PC-9 (cell line): ENCODE measurements at places on chromosomes 6 and 20. TPM values are rescaled to one million over a fixed set of nuclear protein-coding genes. Genes with fewer than 3 reads are reported as not detected.

DNA sequence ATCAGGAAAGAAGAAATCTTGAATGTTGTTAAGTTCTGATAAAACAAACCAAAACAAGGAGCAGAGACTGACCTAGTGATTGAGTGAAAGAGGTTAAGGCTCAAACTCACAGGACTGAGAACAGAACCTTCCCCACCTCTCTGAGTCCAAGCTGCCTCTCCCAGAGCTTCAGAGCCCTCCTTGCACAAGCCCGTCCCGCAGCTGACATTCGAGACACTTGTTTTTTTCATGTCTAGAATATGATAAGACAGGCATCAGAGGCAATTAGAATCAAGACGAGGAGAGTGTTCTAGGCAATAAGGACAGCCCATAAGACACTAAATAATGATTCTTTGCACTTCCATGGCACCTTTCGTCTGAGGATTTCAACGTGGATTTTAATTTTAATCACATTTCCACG, 140.6 kb downstream of the PXDC1 start:
- no peaks in the 10 kb centered on the region for H3K27me3 ChIP-seq
- peaks cover 44% of the 10 kb centered on the region for H3K4me1 ChIP-seq
- no peaks in the 10 kb centered on the region for H3K36me3 ChIP-seq
- H3K4me3 ChIP-seq = no peak overlapping the region
- H3K27ac ChIP-seq = peak overlapping the region; percentile 78; the same call in 1 of the 2 replicates
- DNase-seq = no peak

GRCh38 chr6:44646355-44646754, 258.8 kb downstream of the CDC5L start:
- H3K27me3 ChIP-seq = no peaks in the 10 kb centered on the region
- no peaks in the 10 kb centered on the region for H3K36me3 ChIP-seq
- no peak for DNase-seq
- H3K27ac ChIP-seq = no peak overlapping the region

- H3K27ac ChIP-seq = no peak overlapping the region
- H3K27me3 ChIP-seq = no peaks in the 10 kb centered on the region
- no peaks in the 10 kb centered on the region for H3K4me1 ChIP-seq
- H3K4me3 ChIP-seq = no peak overlapping the region
- no peaks in the 10 kb centered on the region for H3K36me3 ChIP-seq
- DNase-seq = no peak
These were observed 47.8 kb upstream of the NRSN1 start for GRCh38 chr6:24078200-24078599.

GRCh38 chr20:47354464-47354713, 2.1 kb downstream of the ZMYND8 start:
- no peak for DNase-seq
- H3K36me3 ChIP-seq = peaks cover 36% of the 10 kb centered on the region
- H3K27me3 ChIP-seq = no peaks in the 10 kb centered on the region
- peaks cover 89% of the 10 kb centered on the region for H3K4me1 ChIP-seq
- peak overlapping the region; percentile 60 for H3K4me3 ChIP-seq

- H3K27me3 ChIP-seq = no peaks in the 10 kb centered on the region
- peak; percentile 68 for DNase-seq
- H3K27ac ChIP-seq = no peak overlapping the region
- H3K4me3 ChIP-seq = no peak overlapping the region
- no peaks in the 10 kb centered on the region for H3K4me1 ChIP-seq
- no peaks in the 10 kb centered on the region for H3K36me3 ChIP-seq
These were observed 58.9 kb upstream of the SERINC1 start for GRCh38 chr6:122530440-122531046.

GRCh38 chr20:50216543-50217206, 26.0 kb downstream of the CEBPB start:
- DNase-seq = no peak
- H3K4me3 ChIP-seq = no peak overlapping the region
- no peaks in the 10 kb centered on the region for H3K27me3 ChIP-seq
- peaks cover 77% of the 10 kb centered on the region for H3K4me1 ChIP-seq
- no peak overlapping the region for H3K27ac ChIP-seq

DNA sequence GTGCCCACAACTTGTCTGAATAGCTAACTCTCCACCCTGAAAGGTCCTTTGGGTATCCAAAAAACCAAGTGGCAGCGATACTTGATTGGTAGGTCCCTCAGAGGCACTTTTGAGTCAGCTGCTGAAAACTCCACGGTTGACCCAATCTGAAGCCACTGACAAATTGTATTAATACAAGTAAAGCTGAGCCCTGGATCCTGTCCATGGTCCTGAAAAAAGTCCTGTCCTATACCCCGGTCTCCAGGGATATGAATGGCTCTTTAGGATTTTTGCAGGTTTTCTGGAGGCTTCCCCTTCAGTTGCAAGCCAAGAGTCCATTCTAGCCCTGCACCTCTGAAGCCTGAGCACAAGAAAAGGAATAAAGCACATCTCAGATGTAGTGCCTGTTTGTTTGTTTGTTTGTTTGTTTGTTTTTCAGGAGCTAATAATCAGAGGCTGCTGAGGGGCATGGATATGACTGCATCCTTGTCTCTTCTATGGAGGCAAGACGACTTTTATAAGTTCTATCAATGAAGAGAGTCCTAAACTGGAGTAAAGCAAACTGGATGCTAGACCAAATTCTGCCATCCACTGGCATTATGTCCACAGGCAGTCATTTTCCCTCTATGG, 1.7 kb upstream of the SLC12A5 start:
- DNase-seq = peak; percentile 37
- H3K27ac ChIP-seq = no peak overlapping the region
- no peak overlapping the region for H3K4me3 ChIP-seq
- peaks cover 20% of the 10 kb centered on the region for H3K27me3 ChIP-seq

DNA sequence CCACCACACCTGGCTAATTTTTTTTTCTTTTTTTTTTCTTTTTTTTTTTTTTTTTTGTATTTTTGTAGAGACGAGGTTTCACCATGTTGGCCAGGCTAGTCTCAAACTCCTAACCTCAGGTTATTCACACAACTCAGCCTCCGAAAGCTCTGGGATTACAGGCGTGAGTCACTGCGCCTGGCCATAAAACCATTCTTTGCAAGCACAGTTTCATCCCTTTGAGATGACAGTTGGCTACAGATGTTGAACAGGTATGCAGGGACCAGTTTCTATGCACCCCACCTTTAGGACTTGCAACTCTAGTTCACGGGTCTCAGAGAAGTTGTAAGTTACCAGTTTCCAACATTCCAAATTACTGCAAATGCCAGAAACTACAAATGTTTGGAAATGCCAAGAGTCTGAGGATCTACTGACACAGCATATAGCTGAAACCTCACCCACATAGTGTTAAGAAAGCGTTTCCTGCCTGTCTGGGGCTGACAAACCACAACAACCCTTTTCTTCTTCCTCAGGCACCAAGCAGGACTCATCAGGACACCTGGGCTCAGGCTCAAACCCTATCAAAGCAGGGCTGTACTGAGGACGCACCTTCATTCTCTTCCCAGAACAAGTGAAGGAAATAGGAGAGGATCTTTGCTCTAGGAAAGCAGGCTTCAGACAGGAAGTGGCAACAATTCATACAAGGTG, 22.9 kb downstream of the ARHGAP18 start:
- H3K4me1 ChIP-seq = peaks cover 22% of the 10 kb centered on the region
- no peak for DNase-seq
- H3K27me3 ChIP-seq = no peaks in the 10 kb centered on the region
- no peaks in the 10 kb centered on the region for H3K36me3 ChIP-seq
- no peak overlapping the region for H3K27ac ChIP-seq
- H3K4me3 ChIP-seq = no peak overlapping the region

- DNase-seq = no peak
- H3K27ac ChIP-seq = peak overlapping the region; percentile 53
- no peaks in the 10 kb centered on the region for H3K27me3 ChIP-seq
- no peaks in the 10 kb centered on the region for H3K36me3 ChIP-seq
These were observed 25.6 kb downstream of the ARHGAP18 start for GRCh38 chr6:129684323-129684884.

DNA sequence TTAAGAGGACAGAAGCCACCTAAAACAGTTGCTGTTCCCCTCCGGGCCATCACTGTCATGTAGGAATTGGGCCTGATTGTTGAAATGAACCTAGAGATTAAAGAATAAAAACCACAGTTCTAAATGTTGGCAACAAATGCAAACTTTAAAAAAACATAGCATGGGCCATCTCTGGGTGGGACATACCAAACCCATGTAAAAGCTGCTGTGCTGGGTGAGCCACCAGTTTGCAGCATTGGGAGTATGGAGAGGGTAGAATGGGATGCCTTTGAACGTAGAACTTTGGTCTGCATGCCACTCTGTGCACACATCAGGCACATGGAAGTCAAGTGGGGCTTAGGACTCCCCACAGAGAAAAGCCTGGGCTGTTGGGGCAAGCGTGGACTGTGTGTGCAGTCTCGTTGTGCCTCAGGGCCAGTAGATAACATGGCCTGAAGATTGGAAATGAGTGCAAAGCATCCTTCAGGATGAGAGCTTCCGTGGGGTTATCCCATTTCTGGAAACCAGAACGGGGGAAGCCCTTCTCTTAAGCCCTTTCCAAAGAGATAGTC, 28.1 kb downstream of the EPB41L1 start:
- H3K4me3 ChIP-seq = no peak overlapping the region
- DNase-seq = no peak
- no peak overlapping the region for H3K27ac ChIP-seq
- H3K27me3 ChIP-seq = no peaks in the 10 kb centered on the region
- no peaks in the 10 kb centered on the region; the same call in 1 of the 2 replicates for H3K36me3 ChIP-seq

DNA sequence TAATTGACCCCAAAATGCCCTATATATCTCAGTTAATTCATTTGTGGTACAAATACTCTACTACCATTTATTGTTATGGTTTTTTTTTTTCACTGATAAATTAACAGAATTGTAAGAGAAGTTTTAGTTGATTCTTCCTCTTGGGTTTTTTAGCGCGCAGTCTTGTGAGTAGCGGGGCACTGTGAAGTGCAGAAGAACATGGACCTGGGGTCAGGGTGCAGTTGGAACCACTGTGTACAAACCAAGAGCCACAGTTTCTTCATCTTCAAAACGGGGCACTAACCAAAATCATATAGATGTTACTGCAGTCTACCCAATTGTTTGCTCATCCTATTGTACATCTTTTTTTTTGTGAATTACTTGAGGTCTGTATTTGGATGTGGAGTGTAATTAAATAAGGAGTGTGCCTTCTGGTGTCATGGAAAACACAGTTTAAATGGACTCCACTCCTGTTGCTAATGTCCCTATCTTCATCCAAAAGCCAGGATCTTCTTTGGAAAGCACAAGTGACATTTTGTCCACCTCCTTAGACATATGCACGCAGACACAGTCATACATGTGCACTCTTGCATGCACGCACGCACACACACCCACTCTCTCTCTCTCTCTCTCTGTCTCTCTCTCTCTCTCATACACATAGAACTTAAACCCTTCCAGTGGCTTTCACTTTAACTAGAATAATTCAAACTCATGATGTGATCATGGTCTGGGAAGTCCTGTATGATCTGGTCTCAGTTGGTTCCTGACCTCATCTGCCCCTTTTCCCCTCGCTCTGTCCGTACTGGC, 51.5 kb downstream of the AFDN start:
- no peak for DNase-seq
- no peaks in the 10 kb centered on the region for H3K4me1 ChIP-seq
- no peaks in the 10 kb centered on the region for H3K27me3 ChIP-seq
- H3K36me3 ChIP-seq = peaks cover 21% of the 10 kb centered on the region; the same call in 1 of the 2 replicates

DNA sequence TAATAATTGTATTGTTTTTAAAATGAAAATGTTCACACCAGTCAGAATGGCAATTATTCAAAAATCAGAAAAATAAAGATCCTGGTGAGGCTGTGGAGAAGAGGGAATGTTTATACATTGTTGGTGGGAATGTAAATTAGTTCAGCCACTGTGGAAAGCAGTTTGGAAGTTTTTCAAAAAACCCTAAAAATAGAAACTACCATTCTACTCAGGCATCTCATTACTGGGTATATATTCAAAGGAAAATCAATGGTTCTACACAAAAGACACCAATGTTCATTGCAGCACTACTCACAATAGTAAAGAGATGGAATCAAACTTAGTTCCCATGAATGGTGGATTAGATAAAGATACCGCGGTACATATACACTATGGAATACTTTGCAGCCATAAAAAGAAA, 461.5 kb upstream of the ADGRB3 start:
- no peaks in the 10 kb centered on the region for H3K27me3 ChIP-seq
- no peak for DNase-seq
- H3K4me1 ChIP-seq = no peaks in the 10 kb centered on the region
- H3K36me3 ChIP-seq = no peaks in the 10 kb centered on the region

DNA sequence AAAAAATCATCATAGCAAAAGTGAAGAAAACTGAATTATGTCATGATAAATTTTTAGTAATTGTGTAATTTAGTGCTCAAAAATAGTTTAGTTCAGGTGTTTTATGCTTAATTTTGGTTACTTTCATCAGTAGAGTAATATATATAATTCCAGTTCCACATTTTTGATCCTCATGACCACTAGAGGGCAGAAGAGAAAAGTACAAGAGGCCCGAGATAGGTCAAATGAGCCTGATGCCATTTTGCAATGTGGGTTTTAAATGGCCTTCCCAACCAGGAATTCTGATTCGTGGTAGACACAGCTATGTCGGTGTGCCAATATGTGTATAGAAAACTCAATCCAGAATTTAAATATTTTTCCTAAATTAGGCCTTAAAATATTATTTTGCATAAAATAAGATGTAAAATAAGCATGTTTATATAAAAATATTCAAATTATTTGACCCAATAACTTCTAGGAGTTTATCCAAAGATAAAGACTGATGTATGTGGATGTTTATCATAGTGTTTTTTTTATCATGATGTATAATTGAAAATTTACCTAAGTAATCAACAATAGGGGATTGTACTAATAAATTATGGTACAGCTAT, 159.7 kb upstream of the RPS6KA2 start:
- no peak overlapping the region for H3K4me3 ChIP-seq
- no peaks in the 10 kb centered on the region for H3K4me1 ChIP-seq
- no peaks in the 10 kb centered on the region for H3K36me3 ChIP-seq
- H3K27ac ChIP-seq = no peak overlapping the region
- DNase-seq = no peak

GRCh38 chr20:8527998-8528723, 396.1 kb downstream of the PLCB1 start:
- no peaks in the 10 kb centered on the region for H3K27me3 ChIP-seq
- H3K27ac ChIP-seq = no peak overlapping the region
- H3K4me3 ChIP-seq = no peak overlapping the region
- no peaks in the 10 kb centered on the region for H3K36me3 ChIP-seq
- no peak for DNase-seq
- H3K4me1 ChIP-seq = no peaks in the 10 kb centered on the region

DNA sequence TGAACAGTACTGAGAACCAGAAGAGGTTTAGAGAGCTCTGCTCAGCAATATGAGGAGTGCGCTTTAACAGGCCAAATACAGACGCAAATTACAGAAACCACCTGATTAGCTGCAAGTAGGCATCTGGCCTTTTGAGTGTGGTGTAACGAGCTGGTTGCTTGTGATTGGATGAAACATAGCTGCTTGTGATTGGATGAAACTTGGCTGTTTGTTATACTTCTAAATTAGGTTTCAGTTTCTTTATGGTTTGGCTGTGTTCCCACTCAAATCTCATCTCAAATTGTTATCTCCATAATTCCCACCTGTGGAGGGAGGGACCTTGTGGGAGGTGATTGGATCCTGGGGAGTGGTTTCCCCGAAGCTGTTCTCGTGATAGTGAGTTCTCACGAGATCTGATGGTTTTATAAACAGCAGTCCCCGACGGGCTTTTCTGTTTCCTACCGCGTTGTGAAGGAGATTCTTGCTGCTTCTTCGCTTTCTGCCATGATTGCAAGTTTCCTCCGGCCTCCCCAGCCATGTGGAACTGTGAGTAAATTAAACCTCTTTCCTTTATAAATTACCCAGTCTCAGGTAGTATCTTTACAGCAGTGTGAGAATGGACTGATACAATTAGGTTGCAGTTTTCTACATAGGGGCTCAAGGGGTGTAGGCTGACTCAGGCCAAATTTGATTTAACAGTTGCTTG, 655.9 kb upstream of the MAN1A1 start:
- H3K4me3 ChIP-seq = peak overlapping the region; percentile 34; the same call in 1 of the 2 replicates
- no peaks in the 10 kb centered on the region for H3K36me3 ChIP-seq
- H3K4me1 ChIP-seq = no peaks in the 10 kb centered on the region
- no peak overlapping the region for H3K27ac ChIP-seq

Gene HUS1B
- total RNA-seq = 0.94 and 1.2 TPM in 2 replicates

Gene SIRPD
- total RNA-seq = 0.37 and 0.53 TPM in 2 replicates

Gene PROCR
- 5.1 and 7.5 TPM in 2 replicates for total RNA-seq

Gene PDYN
- not detected in 2 replicates for total RNA-seq

Gene HLA-DMB
- total RNA-seq = 0.73 and 1.1 TPM in 2 replicates
